ENCODE measurements at places on chromosomes 3 and 15. TPM values are rescaled to one million over a fixed set of nuclear protein-coding genes. Genes with fewer than 3 reads are reported as not detected.

- DNase-seq = no peak
These were observed 9.7 kb downstream of the ATP8B4 start for GRCh38 chr15:50109076-50109987.

GRCh38 chr3:66702126-66702525, 201.3 kb upstream of the LRIG1 start:
- DNase-seq = no peak

DNA sequence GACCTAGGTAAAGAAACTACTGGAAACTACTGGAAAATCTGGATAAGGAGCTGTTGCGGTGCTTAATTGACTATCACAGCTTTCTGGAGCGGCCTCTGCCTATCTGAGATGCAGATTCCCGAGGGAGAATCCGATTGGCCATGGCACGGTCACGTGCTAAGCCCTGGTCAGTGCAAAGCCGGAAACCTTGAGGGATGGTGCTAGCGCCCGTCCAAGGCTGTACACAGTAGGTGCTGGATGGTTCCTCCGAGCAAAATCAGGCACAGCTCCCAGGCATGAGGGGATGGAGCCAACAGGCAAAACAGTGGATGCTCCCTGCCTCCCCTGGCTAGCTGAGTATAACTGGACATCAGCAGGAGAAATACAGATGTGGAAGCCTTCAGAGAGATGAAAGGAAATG, 238.7 kb upstream of the HES1 start:
- no peak for DNase-seq

DNA sequence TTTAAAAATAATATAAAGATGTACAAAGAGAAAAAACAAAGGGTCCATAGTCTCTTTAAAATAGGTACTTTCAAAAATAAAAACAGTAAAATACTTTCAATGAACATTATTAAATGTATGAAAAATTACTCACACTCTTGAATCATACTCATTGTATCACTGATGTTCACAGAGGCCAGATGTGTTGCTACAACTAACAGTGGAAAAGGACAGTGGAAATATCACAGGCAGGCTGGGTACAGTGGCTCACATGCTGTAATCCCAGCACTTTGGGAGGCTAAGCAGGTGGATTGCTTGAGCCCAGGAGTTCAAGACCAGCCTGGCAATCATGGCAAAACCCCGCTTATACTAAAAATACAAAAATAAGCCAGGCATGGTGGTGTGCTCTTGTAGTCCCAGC, 26.8 kb downstream of the NPHP3 start:
- no peak for DNase-seq

Gene THSD4
- 26.7 TPM for total RNA-seq

DNA sequence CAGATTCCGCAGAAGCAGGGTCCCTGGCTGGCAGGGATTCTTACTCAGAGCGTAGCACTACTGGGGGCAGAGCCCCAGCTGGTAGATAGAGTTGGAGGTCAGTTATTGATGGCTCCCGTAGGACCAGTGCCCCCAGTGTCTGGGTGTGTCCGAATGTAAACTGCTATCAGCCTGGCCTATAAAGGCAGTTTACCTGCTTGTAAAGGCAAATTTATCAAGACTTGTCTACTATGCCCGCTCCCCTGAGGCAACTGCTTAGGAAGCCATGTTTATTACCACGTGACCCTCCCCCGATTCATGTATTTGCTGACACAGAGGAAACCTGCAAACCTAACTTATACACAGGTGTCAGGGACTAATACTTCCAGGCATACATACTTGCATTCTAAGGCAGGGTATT, 607 bp upstream of the PPP1R14D start:
- no peak for DNase-seq

DNA sequence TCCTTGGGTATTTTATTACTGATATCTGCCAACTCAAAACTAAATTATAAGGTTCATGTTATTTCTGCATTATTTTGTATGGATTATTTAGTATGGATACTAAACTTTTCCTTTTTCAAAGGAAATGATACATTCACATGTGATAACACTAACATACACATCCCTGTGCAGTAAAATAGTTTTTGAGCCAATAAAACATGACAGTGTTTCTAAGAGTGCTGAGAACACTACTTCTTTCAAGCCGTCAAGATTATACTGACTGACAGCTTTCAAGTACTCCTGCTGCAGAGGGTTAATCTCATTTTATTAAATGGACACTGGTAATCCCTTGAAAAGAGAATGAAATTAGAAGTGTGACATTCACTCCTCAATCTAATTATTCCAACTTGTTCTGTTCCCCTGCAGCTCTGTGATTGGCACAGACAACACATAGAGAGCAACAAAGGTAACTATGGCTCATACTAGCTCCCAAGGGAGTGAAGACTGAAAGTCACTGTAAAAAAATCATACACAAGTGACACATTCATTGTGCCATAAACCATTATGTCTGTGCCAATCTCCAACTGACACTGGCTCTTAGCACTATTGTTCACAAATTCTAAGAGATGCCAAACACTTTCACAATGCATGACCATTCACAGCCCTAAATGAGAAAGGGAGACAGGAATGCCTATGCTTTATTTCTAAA, 468.6 kb downstream of the SHQ1 start:
- no peak for DNase-seq

DNA sequence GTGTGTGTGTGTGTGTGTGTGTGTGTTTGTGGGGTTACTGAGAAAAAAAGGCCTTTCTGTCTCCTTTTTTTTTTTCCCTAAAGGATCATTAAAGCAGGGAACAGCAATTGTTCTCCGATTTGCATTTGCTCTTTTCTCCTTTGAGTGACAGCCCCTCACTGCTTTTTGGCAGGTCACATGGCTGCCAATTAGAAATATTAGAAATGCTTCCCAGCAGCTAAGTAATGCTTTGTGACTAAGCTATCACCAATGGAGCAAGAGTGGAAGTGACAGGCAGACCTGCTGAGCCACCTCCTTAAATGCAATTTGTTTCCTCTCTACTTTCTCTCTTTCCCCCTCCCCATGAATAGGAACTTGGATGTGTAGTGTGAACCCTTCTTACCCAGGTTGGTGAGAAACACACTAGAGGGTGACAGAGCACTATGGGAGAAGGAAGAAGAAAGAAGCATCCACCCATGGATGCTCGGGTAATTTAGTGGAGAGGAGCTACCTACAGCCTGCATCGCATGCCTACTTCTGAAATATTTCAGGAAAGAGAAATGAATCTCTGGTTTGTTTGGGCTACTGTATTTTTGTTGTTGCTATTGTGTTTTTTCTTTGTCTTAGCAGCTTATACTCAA, 165.2 kb upstream of the PDZRN3 start:
- DNase-seq = no peak

DNA sequence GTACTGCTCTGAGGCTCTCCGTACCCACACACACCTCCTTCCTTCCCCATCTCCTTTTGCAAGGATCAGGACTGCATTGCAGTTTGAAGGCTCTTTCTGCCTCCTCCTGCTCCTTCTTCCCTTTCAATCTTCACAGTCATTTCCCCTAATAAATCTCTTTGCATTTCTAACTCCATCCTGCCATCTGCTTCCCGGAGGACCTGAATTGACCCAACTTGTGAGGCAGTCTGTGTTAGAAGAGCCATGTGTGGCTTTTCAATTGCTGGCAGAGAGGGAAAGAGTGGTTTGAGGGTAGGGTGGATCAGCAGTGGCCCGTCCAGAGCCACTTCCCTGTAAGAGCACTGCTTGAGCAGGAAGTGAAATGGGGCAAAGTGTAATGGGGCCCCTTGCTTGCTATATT, 35.8 kb downstream of the ANAPC13 start:
- no peak for DNase-seq

DNA sequence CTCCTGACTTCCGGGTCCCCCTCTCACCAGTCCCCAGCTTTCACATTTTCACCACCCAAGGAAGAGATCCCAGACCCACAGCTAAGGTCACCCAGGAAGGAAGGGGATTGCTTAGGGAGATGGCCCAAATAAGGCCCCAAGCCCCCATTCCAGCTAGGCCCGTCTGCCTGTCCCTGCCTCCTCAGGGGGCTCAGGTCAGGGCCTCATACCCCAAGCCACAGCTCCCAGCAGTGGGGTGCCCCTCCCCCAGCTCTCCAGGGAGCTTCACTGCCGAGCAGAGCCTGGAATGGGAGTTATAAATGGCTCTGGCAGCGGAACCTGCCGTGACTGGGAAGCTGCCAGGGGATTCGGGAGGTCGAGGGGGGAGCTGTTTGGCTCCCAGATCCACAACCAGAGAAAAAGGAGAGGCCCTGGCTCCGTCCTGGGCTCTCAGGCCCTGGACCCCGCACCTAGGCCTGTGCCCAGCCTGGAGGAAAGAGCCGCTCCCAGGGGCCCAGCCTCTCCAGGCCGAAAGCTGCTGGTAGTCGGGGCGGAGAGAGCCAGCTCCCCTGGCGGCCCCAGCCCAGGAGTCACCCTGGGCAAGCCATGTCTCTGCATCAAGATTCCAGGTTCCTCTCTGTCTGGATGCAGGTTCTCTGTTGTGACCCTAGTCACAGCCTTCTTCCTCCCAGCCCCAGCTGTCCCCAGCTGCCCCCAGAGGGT, 550 bp downstream of the CCDC9B start:
- DNase-seq = no peak

All from lower leg skin (tissue), 4 donors.